Natural killer cell treated with Interleukin-12 subunit alpha and Interleukin-12 subunit beta and Interleukin-15 and Interleukin-18, amount 100 ng/mL, for 72 hours (primary cell): ENCODE measurements at places on chromosomes 12 and 14. TPM values are rescaled to one million over a fixed set of nuclear protein-coding genes. Genes with fewer than 3 reads are reported as not detected.

RNASE7 gene
- not detected for total RNA-seq

TAS2R46 gene
- total RNA-seq = 5.6 TPM

GRCh38 chr12:118541934-118542333 lies 165.6 kb downstream of the SUDS3 start:
- no peak for DNase-seq

DNA sequence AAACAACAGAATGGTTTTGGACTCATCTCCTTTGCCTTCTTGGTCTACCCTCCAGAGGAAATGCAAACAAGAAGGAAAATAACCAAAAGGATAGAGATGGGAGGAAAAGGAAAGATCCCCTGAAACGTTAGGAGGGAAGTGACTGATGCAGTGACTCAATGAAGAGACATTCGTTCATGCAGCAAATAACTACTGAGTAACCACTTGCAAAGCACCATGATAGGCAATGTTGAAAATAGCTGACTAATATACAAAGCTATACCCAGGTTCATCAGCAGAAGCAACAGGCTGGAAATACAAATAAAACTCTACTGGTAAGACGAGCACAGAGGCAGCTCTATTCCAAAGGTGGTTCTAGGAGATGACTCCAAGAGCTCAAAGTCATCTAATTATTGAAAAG lies 41.8 kb downstream of the R3HDM2 start:
- no peak for DNase-seq

- DNase-seq = no peak
Measured at GRCh38 chr14:73242357-73242901, 5.1 kb downstream of the PAPLN start.

- no peak for DNase-seq
Measured at GRCh38 chr12:32252199-32253073, 145.8 kb downstream of the BICD1 start.

DNA sequence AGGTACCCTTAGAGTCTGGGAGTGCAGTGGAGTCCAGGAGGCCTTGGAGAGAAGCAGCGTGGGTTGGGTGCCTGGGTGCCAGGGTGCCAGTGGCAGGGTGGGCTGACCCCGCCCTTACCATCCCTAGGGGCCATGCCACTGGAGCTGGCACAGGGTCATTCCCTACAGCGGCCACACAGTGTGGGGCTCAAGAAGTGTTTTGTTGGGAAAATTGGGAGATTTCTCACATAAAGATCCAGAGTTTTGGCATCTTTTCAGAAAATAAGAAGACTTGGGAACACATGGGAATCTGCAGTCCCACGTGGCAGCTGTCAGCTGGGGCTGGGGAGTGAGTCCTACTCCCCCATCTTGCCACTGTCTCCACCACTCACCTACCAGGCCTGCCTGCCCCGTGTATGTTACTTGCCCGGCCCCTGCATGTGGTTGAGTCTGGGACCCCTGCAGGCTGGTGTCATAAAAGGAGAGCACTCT lies 4.2 kb downstream of the VASH1 start:
- DNase-seq = no peak
